ENCODE measurements at places on chromosomes 1 and 21.

- DNase-seq: no peak
Measured at GRCh38 chr1:85151446-85151845, 49.4 kb downstream of the SYDE2 start.

- DNase-seq: no peak
Measured at GRCh38 chr1:917466-918091, 6.1 kb upstream of the SAMD11 start.

DNA sequence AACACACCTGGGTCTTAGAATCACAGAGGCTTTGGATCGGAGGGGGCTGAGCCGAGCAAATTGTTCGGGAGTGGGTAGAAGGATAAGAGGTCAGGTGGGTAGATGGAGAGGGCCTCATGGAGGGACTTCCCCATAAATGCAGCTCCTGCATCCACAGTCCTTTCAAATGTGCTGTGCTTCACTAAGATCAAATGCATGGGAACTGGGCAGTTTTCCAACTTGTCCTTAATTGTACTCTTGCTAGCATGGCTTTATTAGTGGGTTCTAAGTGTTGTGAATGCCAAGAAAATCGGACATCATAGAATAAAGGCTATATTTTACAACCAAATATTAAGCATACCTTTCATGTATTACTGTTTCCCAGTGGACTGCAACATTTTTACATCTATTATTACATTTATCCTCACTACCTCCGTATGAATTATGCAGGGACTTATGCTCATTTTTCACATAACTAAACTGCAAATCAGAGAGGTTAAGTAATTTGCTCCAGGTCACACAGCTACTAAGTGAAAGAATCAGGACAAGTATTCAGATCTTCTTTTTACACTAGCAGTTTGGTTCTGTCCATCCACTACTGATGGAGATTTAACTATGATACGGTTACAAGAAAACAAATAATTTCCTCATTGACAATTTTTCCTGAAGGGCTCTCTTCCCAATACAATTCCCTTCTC, 174.5 kb upstream of the RUNX1 start:
- DNase-seq: no peak

DNA sequence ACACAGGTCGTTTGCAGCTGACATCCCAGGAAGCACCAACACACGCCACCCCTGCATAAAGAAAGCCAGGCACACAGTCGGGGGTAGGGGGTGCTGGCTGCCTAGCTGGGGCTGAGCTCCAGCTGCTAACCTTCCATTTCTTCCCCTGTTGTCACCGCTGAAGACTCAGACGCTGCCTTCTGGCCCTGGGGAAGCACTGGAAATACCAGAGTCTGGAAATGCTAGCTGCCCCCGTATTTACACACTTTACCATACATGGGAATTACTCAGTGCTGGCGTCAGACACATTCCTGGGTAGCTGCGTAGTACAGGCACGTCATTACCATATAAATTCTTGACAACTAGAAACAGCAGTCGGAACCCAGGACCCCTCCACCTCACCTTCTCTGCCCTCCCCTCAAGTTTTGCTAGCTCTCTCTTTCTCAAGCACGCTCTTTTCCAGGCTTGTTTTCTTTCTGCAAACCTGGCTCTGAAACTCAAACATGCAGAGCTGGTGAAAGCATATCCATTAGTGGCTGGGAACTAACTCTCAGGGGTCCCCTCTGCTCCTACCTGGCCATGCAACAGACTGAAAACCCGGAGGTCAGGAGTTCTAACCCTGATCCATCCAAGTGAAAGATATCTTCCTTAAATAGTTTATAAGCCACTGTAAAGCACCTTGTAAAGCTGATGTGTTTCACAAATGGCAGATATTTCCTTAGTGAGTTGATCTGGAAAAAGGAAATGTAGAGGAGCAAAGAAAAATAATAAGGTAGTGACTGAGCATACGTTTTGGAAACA, 3.3 kb downstream of the CSRP1 start:
- DNase-seq: peak; percentile 95

DNA sequence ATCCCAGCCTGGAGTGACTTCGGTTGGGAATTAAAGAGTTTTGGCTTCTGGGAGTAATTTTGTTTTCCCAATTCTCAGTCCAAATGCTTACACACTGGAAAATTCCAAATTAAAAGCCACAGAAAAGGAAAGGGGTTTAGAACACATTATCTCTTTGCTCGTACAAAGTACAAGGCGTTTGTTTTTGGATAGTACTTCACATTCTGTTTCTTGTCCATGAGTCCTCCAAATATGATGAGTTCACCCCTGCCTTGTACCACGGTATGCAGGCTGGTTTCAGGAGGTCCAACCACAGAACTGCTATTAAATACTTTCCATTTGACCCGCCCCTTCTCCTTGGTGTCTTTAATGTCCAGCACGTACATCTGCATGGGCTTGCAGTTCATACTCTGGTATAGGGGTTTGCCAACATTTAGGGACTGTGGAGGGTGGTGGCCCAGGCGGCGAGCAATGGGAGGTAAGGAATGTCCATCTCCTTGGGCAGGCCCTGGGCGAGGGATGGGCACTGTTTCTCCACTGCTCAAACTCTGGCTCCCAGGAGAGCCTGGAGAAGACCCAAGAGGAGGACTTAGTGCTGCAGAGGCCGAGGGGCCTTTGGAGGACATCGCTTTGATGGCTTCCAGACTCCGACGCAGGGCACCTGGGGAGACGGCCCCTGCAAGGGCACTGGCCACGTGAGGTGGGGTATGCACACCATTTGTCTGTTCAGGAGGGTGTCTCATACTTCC, 13.7 kb upstream of the CPLANE2 start:
- no peak for DNase-seq

DNA sequence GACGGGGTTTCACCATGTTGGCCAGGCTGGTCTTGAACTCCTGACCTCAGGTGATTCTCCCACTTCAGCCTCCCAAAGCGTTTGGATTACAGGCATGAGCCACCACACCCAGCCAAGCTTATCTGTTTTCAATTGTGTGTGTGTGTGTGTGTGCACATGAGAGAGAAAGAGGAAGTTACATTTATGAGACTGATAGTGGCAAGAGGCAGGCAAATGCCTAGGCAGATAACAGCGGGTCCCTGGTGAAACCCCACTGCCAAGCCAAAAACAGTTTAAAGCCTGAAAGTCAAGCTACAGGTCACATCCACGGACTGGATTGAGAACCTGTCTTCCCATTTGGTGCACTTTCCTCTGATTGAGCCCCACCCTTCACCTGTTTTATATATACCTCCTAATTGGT, 35.1 kb upstream of the IFNGR2 start:
- DNase-seq: no peak

GRCh38 chr1:35426097-35426586, 131.1 kb downstream of the KIAA0319L start:
- no peak for DNase-seq

DNA sequence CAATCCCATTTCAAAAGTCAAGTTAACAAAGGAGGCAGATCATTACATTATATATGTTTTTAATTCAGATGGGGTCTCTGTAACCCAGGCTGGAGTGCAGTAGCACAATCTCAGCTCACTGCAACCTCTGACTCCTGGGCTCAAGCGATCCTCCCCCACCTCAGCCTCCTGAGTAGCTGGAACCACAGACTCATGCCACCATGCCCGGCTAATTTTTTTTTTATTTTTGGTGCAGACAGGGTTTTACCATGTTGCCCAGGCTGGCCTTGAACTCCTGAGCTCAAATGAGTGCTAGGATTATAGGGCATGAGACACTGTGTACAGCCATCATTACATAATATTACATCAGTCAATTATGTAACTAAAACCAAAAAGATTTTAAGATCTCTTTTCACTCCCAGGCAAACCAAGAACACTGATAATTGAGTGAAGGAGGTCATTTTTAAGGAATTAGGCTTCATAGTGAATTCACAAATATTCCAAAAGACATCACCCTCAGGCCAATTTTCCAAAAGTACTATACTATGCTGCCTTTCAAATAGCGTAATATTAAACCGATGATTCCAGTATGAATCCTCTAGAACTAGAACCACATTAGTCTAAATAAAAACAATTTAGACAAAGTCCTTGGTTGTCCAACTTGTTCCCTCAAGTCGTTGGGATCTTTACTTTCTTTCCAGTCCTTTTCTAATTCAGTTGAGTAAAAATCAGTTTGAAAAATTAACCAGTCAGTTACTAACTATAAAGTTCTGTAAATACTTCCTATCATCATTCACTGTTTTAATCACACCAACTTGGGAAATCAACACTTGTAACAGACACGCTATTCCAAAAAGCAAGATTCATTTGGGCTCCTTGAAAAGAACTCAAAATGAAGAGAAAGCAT, 16.1 kb downstream of the TOMM20 start:
- no peak for DNase-seq

DNA sequence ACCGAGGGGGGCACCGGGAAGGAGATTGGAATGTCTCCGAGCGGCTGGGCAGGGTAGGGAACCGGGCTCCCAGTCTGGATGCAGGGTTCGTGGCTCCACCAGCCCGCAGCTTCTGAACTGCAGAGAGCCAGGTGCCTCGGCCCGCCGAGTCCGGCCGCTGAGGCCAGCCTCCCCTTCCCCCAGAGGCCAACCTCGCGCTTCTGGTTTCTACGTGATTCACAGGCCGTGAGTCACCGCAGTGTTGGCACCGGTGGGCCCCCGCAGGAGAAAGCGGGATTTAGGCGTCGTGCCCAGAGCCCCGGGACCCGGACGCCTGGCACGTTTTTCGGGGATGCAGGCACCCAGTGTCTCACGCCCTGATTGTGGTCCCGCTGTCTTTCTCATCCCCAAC, 458 bp downstream of the CRABP2 start:
- DNase-seq: peak; percentile 71

DNA sequence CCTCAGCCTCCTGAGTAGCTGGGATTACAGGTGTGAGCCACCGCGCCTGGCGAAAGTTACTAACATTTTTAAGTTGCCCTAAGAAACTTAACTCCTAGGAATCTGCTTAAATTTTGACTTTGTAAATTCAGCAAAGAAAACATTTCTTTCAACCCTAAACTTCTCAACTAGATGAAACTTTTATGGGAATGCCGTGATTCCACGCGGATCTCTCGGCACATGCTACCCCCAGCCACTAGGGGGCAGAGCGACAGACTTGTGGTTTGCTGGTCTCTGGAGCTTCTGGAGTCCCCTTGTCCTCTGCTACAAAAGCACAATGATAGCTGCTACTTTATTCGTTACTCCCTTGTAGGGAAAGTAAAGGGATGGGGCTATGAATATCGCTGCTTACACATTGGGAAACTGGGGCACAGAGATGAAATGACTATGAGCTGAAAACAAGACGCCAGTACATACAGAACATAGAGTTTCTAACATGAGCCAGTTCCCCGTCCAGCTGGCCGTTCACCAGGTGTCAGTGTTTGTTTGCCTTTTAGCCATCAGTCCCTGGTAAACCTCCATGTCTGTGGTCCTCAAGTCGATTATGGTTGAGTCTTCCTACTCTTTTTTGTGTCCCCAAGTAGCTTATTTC, 114.7 kb downstream of the PBX1 start:
- DNase-seq: peak; percentile 18

DNA sequence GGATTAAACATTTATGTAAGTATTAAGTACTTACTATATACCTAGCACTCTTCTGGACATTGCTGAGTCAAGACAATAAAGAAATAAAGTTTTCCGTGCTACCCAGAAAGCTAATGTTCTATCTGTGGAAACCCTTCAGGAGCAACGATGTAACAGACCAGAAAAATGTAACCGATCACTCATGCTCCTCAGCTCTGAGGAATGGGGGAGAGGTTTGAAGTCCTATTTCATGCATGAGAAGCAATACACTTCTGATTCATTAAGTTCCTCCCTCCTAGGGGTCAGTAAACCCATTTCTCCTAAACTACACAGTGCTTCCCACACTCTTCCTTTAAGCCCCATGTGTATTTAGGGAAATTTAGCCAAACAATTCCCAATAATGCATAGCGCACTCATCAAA, 25.6 kb upstream of the KAZN start:
- DNase-seq: no peak

DNA sequence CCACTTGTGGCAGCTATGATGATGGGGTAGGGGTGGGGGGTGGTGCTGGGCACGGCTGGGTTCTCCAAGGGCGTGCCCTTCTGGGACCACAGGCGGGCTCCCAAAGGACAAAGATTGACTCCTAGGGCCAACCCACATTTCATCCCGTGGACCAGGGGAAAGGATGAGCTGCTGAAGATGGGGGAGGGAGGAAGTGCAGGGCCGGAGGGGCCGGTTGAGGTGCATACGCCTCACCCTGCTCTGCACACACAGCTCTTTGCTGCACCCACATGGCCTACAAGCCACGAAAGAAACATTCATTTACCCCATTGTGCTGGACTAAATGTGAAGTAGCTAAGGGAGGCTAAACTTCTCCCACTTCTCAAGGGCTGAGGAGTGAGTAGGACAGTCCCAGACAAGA, 34.2 kb upstream of the GNPAT start:
- DNase-seq: no peak

DNA sequence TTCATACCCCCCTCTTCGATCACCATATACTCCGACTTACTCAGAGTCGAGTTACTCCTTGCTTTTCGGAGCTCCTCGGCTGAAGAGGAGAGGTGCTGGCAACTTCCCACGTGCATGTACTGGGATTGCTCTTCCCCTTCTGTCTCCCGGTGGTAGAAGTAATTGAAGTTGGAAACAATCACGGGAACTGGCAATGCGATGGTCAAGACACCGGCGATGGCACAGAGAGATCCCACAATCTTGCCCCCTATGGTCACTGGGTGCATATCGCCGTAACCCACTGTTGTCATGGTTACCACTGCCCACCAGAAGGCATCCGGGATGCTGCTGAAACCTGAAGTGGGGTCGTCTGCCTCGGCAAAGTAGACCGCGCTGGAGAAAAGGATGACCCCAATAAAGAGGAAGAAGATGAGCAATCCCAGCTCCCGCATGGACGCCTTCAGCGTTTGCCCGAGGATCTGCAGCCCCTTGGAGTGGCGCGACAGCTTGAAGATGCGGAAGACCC, 1.5 kb downstream of the KCNA3 start:
- DNase-seq: no peak

- DNase-seq: no peak
Measured at GRCh38 chr21:33022828-33023573, 2.7 kb upstream of the OLIG2 start.

GRCh38 chr1:220966473-220966872, 87.2 kb downstream of the HLX start:
- no peak for DNase-seq

DNA sequence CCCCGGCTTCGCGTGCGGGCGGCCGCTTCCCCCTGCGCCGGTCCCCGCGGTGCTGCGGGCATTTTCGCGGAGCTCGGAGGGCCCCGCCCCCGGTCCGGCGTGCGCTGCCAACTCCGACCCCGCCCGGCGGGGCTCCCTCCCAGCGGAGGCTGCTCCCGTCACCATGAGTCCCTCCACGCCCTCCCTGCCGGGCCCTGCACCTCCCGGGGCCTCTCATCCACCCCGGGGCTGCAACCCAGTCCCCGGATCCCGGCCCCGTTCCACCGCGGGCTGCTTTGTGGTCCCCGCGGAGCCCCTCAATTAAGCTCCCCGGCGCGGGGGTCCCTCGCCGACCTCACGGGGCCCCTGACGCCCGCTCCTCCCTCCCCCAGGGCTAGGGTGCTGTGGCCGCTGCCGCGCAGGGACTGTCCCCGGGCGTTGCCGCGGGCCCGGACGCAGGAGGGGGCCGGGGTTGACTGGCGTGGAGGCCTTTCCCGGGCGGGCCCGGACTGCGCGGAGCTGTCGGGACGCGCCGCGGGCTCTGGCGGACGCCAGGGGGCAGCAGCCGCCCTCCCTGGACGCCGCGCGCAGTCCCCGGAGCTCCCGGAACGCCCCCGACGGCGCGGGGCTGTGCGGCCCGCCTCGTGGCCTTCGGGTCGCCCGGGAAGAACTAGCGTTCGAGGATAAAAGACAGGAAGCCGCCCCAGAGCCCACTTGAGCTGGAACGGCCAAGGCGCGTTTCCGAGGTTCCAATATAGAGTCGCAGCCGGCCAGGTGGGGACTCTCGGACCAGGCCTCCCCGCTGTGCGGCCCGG, 159.2 kb downstream of the RUNX1 start:
- DNase-seq: peak; percentile 70
